Stimulated activated CD4-positive, alpha-beta T cell treated with anti-CD3 and anti-CD28 coated beads, Interleukin-1b, Interleukin-23, amount 100 ng/mL, for 24 hours (primary cell): ENCODE measurements at places on chromosomes 2 and 18.
A peak's percentile ranks its signal among the peaks of the same experiment; 100 is the strongest.

DNA sequence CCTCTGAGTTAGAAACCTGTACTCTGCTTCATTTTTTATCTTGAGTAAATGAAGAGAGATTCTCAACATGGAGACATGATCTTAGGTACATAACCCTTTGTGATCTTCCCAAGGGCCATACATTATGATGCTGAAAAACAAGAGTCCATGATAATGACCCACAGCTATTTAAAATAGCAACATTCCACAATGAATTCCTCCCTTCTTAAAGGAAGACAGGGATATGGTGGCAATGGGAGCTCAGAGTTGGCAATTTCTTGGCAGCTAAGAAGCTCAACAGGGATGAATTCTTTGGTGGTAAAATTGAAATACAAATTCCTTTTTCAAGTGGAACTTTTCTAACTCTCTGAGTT lies 638.5 kb downstream of the CNTNAP5 start:
- no peak for DNase-seq

- DNase-seq, result no peak
These were observed 65.8 kb upstream of the SLC35F5 start for GRCh38 chr2:113822087-113822815.

DNA sequence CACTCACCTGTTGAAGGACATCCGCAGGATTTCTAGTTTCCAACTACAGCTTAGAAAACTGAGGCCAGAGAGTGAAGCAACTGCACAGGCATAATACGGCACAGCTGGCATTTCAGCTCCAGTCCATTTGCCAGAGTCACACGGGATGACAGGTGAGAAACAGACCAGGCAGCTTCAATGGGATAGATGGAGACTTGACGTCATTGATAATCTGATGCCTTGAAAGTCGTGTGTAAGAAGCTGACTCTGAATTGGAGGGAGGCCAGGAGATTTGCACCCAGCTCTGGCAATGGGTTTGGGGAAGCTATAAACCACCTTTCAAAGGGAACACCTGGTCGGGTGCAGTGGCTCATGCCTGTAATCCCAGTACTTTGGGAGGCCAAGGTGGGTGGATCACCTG lies 12.4 kb upstream of the DNMT3A start:
- DNase-seq, result no peak

- no peak for DNase-seq
These were observed 79.7 kb downstream of the EDAR start for GRCh38 chr2:108909275-108909823.

GRCh38 chr2:172931918-172932520 lies 143.6 kb upstream of the MAP3K20 start:
- DNase-seq, result peak; percentile 56

DNA sequence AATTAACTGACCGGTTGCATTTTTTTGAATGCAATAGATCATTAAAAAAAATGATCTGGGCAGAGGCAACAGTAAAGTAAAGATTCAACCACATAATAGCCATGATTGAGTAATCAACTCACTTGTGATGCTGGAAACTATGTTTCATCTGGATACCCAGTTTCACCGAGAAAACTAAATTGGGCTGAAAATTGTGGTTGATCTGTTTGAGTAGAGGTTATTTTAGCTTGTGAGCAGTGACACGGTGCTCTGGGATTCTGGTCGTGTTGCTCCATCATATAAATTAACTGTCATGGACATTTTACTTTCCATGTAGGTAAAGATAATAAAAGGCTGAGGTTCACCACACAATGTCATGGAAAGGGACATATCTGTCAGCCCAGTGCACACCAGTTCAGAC lies 58.7 kb downstream of the CD226 start:
- no peak for DNase-seq

DNA sequence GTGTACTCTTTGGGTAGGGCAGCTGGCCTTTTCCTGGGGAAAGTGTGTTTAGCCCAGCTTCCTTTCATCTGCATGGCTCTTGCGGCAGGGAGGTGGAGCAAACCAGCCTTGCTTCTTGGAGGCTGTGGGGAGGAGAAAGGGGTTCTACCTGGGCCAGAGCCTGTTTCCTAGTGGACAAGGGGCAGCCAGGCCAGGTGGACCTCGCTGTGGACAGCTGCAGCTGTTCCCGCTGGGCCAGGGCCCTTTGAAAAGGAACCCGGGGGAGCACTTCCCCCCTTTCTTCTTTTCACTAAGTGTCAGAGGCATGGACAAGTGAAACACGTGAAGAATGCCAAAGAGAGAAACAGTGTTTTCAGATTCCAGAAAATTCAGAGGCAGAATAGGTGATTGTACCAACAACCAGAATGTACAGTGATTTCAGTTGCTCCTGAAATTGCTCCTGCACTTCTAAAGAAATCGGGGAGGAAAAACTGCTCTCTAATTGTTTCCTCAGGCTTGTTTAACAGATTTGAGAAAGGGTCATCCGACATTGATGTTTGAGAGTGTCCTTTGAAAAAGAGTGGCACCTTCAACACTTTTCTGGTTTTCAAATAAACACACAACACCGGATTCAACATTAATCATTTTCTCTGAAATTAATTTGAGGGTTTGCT lies 3.9 kb downstream of the GLI2 start:
- DNase-seq, result no peak

DNA sequence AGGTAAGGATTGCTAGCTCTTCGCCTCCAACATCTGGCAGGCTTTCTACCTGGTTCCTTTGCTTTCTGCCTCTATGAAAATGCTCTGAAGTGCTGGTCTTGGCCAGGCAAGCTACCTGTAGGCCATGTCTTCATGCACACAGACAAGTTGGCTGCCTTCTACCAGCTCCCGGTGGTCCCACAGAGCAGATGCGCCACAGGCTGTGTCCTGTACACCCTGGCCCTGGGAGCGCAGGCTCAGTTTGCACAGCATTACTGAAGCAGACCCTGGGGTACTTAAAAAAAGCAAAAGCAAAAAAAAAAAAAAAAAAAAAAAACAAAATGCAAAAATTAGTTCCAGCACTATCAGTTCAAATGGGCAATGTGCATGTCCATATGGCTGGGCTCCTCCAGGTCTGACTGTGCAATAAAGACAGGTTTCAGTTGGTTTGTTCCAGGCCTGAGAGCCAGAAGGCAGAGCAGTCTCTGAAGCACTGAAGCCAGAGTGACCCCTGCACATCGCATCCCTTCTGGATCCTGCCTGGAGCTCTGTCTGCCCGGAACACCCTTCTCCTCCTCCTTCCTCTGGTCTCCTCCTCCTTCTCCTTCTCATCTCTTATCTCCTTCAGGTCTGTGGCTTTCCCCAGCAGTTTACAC lies 288.0 kb upstream of the REV1 start:
- DNase-seq, result no peak

DNA sequence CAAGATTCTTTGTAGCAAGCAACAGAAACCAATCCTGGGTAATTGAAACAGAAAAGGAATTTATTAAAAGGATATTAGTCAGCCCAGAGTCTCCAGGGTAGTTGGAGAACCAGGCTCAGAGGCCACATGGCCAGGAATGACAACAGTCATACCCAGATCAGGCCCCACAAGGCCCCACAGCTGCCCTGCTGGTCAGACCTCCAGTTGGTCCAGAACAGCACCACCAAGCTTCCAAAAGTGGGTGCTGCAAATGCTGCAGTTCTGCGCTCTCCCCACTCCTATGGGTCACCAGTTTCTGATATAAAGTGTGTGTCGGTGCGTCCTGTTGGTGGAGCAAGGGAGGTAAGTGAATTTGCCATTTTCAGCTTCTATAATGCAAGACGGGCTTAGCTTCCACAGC lies 29.9 kb downstream of the KLHL29 start:
- DNase-seq, result no peak
